MM.1S (cell line): ENCODE measurements at places on chromosomes 3 and 15.

- peak; percentile 54 for DNase-seq
Measured at GRCh38 chr3:48847053-48847503, 596 bp downstream of the PRKAR2A start.

DNA sequence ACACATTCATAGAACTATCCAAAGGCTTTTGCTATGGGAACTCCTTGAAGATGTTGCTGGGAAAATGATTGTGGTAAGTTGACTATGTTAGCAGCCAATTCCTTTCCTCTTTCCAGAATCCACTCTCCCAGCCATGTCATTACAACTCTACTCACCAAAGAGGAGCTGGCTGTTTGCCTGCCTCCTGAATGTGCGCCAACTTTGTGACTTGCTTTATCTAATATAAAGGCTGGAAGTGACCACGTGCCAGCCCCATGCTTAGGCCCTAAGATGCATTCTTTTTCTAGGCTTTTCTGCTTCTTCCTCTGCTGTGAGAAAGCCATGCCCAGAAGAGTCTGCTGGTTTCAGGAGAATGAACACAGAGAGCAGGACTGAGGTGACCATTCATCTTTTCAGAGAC lies 182.2 kb downstream of the GABRB3 start:
- DNase-seq: no peak

DNA sequence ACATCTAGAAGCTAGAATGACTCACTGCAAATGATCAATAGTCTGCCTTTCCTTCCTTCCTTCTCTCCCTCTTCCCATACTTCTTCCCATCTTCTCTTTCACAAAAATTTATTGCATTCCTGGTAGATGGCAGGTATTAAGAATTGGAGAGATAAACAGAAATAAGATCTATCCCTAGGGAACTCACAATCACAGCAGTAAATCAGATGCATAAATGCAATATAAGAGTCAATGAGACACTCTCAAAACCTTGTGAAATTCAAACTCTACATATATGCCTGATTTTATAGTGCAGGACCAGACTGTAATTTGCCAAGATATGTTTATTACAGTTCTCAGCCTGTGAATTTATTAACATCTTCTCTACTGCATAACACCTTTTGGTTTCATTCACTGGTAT lies 78.3 kb upstream of the ARL6 start:
- no peak for DNase-seq

DNA sequence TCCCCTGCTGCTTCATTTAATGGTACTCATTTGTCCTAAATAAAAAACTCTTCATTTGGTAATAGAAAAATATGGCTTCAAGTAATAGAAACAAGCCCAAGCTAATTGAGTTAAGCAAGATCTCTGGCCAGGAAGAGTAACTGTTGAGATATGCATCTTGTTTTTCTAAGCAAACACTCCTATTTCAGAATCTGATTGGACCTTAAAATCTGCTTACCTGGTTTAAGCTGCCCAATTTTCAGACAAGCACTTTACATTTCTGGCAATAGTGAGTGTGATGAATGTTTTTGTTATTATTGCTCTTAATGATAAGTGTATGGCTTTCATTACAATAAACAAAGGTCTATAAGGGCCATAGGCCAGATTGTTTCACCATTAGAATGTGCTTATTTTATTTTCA lies 86.2 kb downstream of the CMSS1 start:
- DNase-seq: no peak

- peak; percentile 97 for DNase-seq
Measured at GRCh38 chr3:117628823-117629291, 919.3 kb downstream of the TUSC7 start.

DNA sequence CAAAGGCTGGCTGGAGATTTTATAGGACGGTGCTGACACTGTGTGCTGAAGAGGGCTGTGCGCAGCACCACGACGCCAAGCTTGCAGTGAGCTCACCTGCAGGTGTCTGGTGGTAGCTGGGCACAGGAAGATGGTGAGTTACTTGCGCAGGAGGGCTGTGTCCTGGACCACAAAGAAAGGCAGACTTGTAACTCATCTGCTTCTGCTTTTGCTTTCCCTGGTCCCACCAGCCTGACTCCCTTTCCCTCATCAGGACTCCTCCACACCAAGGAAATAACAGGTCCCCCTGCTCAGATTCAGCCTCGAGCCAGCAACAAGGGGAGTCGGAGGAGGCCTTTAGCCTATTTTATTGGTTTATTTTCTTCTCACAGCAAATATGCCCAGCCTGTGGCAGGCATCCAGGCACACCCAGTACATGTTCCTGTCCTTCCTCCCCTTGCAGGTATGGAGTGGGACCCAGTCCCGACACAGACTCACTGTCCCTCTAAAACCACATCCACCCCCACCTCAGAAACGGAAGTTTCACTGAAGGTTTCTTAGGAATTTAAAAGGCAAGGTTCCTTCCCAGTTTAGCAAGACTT lies 35.6 kb upstream of the FLNB start:
- no peak for DNase-seq

- peak; percentile 32 for DNase-seq
Measured at GRCh38 chr3:30602946-30603345, 3.5 kb upstream of the TGFBR2 start.
